ENCODE measurements at places on chromosomes 5 and 9.

- DNase-seq: no peak
Measured at GRCh38 chr5:160285316-160285715, 27.0 kb downstream of the CCNJL start.

- DNase-seq: no peak
Measured at GRCh38 chr9:2153630-2154217, 138.6 kb downstream of the SMARCA2 start.

DNA sequence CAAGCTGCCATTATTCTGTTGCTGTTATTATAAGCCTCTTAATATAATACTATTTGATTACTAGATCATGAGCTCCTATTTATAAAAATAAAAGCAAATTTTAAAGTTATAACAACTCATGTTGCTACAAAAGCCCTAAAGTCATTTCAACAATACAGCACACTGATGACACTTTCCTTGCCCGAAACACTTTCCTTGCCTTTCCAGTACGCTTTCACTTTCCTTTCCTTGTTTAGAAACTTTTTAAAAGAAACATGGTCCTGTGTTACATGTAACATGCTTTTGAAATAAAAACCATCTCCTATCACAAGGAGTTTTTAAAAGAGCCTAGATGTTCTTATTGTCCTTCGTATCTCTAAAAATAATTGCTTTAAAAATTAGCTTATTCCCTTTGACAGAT lies 688.4 kb downstream of the PTPRD start:
- DNase-seq: no peak

DNA sequence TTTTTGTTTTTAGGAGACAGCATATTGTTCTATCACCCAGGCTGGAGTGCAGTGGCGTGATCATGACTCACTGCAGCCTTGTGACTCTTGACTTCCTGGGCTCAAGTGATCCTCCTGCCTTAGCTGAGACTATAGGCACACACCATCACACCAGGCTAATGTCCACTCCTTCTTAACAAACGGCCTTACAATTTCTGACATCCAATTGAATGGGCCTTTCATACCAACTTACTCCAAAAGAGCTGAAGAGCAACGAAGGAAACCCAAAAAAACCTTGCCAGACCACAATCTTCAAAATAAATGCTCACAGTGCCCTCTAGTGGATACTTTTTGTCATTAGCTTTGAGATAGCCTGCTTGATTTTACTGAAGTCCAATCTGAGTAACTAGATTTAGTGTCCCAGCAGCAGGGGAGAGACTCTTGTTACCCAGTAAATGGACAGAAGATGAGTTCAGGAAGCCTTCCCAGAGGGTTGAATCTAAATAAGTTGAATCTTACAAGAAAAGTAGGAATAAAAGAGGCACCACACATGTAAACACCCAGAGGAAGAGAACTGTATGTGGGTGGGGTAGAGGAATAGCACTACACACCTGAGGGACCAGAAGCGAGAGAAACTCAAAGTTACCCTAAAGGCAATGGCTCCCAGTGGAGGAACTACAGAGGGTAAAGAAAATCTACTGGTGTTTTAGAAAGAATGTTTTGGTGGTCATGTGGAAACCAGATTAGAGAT lies 9.3 kb downstream of the ZNF622 start:
- peak; percentile 4 for DNase-seq

DNA sequence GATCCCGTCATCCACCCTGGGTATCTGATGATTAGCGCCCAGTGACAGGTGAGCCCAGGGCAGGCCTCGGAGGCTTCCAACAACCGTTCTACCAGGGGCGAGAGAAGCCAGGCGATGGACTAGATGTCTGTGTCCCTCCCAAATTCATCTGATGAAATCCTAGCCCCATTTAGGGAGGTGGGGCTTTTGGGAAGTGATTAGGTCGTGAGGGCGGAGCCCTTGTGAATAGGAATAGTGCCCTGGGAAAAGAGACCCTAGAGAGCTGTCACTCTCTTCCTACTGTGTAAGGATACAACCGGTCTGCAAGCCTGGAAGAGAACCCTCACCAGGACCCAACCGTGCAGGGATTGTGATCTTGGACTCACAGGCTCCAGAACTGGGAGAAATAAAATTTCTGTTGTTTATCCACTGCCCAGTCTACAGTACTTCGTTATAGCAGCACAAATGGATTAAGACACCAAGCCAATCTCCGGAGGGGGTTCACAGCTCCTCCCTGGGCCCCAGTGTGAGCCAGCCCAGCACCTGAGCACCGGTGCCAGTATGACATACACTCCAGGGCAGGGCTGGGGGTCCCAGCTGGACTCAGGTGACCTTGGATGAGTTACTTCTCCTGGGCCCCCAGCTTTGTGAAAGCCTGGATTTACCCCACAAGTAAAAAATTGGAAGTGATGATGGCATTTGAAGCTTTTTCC lies 162.2 kb downstream of the DAB2IP start:
- no peak for DNase-seq

DNA sequence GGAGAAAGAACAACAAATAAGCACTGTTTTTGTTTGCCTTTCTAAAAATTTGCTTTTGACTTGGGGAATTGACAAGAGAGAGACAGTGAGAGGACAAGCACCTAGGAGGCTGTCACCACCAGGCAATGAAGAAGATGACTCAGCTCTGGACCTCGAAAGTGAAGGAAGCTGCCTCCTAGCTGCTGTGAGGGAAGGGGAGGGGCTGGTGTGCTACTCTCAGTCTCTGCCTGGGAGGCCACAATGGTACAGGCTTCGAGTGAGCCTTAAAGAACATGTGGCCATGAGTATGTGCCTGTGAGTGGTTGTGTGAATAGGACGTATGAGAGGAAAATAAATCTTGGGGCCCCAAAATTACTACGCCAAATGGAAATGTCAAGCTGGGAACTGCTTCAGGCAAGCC lies 7.1 kb upstream of the PLK2 start:
- DNase-seq: no peak

GRCh38 chr5:42636425-42636824 lies 120.2 kb upstream of the CCDC152 start:
- no peak for DNase-seq

DNA sequence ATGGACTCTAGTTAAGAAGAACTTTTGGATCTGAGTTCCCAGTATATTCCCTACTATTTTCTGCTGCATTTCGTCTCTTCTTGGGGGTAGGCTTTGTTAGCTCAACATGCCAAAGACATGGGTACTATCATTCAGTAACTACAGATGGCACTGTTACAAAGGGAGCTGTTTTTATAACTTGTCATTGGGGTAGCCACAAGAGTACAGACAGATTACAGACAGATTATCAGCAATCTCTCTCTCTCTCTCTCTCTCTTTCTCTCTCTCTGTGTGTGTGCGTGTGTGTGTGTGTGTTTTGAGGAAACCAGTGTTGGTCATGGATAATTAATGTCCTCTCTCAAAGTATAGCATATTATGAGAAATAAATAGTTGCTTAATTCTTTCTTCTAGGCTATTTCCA lies 116.1 kb downstream of the WDR70 start:
- DNase-seq: no peak

GRCh38 chr5:123756318-123756665 lies 244.3 kb downstream of the CSNK1G3 start:
- no peak for DNase-seq

DNA sequence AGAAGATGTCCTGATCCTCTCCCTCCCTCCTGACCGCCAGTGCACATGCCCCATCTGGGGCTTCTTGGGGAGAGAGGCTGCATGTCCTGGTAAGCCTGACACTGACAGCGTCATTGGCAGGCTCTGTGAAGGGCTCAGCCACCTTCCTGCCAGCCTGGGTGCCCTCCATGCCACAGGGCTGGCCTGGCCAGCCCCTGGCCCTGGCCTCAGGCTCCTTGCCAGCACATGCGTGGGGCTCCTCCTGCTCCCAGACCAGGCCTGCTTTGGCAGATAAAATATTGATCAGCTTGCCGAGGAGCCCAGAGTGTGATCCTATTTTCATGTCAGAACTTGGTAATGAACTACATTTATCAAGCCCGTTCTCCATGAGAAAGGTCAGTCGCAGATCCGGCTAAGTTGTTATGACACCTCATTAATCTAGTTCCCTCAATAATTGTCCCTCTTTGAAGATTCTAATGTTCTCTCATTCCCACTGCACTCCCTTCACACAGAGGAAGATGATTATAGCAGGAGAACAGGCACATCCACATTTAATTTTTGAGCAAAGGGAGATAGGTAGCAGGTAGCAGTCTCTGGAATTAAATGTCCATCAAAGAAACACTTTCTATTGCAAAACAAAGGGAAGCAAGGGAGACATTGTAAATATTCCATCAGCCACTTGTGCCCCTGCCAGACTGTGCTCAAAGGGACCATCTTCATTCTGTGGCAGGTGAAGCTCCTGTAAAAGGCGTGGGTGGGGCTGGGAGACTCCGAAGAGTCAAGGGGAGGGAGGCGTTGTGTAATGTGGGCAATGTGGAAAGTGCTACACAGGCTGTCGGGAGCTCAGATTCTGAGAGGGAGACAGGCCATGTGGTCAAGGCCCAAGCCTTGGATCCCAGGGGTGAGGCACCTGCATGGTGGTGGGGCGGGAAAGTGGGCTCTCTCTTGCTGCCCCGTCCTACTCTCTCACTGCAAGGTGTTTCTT lies 272.0 kb downstream of the HSPA4 start:
- DNase-seq: peak; percentile 38

- DNase-seq: no peak
Measured at GRCh38 chr5:79588696-79589095, 23.5 kb upstream of the TENT2 start.

DNA sequence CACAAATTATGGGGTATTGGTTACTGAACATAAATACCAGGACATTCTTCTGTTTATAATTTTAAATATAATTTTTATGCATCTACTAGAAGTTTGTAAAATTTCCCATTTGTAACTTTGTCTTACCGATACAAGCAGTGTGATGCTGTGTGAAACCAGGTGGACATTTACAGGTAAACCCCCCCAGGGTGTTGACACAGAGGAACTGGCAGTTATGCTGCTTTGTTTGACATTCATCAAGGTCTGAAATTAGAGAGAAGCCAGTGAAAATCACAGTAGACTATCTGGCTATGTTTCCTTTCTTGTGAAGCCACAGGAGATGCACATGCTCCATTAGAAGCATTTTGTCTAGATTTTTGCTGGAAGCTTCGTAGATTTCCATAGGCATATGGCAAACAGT lies 190.9 kb downstream of the SLC12A2 start:
- DNase-seq: no peak

DNA sequence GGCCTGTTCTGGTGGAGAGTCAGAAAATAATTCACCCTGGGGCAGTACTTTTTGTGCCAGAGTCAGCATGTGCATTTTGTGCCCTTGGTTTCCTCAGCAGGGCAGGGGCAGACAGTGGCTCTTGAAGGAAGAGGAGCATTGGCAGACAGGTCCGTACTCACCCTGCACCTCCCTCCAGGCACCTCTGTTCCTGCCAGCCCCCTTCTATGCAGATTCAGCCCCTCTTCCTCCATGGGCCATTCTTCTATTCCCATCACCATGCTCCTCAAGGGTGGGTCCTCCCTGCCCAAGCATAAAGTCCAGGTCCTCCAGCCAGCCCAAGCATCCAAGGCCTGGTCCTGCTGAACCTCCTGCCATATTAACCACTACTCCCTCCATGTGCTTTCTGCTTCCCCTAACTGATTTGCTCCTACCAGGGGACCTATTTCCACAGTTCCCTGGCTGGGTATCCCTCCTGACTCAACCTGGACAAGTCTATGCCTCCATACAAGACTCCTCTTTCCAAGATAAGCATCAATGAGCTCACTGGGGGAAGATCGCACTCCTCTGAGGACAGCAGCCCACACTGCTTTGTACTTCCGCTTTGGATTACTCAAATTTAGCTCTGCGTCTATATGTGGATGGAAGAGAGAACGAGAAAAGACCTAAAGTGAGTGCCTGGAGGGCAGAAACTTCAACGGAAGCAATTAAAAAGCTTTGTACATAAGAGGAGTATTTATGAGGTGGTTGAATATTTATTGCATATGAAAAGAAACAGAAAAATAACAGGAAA lies 9.3 kb upstream of the ACSL6 start:
- no peak for DNase-seq

DNA sequence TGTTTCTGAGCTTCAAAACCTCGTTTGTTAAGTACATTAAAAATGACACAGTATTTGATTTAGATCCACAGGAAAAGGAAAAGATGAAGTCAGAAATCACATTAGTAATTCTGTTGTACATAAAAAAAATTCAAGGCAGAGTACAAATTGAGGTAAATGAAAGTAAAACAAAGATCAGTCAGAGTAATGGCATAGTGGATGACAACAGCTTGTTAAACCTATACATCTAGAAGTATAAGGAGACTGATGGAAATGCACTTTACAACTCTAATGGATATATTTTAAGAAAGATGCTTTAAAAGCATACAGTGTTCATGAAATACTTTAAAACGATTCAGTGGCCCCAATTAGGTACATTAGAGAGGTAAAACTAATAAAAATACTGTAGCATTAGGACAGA lies 631.3 kb upstream of the SEMA6A start:
- no peak for DNase-seq

GRCh38 chr9:115328677-115329076 lies 210.7 kb upstream of the TNC start:
- no peak for DNase-seq

- no peak for DNase-seq
Measured at GRCh38 chr5:158908425-158909220, 191.1 kb downstream of the EBF1 start.

DNA sequence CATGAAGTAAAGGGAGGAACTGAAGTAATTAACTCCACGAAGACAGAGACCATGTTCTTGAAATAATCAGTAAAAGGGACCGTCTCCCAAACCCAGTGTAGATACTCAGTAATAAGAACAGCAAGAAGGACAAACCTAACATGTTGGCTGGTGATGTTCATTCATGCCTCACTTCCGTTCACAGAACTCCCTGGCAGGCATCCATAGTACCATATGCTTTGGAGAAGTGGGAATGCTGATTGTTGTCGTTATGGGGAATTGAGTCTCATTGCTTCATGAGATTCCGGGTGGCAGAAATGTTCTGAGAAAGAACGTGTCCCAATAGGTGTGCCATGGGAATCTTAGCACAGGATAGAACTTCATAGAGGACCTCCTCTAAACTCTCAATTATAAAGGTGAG lies 452.3 kb downstream of the ZSWIM6 start:
- no peak for DNase-seq

DNA sequence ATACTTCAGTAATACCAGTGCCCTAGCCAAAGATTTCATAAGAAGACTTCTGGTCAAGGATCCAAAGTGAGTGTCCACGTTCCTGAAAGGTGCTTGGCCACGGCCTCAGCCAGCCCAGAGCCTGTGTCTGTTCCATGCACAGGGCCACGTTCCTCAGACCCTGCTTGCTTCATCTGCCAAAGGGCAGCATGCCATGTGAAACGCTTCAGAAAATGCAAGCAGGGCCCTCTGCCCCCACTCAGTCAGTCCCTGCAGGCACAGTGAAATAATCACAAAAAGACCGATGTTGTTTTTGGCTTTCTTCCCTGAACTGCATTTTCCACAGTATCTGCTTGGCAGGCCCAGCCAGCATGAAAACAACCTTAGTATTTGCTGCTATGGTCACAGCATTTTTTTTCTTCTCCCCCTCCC lies 85.5 kb upstream of the CTSL start:
- no peak for DNase-seq

- DNase-seq: no peak
Measured at GRCh38 chr9:134456756-134457305, 130.6 kb downstream of the RXRA start.

- DNase-seq: no peak
Measured at GRCh38 chr5:22076586-22076985, 776.6 kb downstream of the CDH12 start.

- DNase-seq: no peak
Measured at GRCh38 chr9:75181750-75182149, 93.4 kb downstream of the OSTF1 start.
